ENCODE measurements at places on chromosomes 13 and 19.

DNA sequence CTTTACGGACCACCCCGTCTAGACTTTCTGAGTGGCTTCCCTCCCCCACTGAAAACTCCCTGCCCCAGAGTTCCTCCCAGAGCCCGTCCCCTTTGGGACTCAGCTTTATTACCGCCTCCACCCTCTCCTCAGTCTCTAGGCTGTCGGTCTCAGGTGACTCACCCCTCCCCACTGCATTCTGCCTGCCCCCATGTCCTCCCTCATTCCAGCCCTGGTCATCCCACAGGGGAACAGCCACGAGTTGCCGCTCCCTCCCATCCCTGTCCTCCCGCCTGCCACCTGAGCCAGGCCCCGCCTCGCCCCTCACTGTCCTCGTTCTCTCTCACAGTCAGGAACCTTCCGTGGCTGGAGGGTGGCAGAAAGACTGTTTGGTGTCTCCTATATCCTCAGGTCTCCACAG is 57.3 kb downstream of the SMARCA4 start:
- DNase-seq: no peak

DNA sequence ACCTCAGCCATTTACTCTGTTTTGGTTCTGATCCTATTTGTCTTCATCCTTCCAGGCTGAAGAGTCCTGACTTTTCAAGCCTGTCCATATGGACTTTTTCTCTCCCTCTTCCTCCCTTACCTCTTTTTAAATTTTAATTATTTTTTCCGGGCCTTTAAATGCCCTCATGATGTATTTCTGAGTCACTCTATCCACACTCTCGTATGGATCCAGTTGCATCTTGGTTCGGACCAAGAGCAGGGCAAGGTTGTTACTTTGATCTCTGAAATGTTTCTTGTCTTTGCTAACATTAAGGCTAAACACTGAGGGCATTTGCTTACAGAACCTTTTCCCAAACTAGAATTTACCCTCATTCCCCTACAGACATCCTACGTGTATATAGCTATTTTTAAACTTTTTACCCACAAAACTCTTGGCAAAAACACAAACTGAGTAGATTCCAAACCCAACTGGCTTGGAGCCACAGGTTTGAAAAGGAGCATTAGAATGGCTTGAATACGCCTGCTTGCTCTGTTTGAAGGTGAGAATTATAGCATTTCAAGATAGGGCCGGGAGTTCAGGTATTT is 47.4 kb upstream of the SERPINE3 start:
- no peak for DNase-seq

GRCh38 chr19:38211766-38212165 is 12.3 kb downstream of the DPF1 start:
- DNase-seq: no peak

- DNase-seq: no peak
These were observed 8.8 kb upstream of the CPB2 start for GRCh38 chr13:46113596-46113995.

DNA sequence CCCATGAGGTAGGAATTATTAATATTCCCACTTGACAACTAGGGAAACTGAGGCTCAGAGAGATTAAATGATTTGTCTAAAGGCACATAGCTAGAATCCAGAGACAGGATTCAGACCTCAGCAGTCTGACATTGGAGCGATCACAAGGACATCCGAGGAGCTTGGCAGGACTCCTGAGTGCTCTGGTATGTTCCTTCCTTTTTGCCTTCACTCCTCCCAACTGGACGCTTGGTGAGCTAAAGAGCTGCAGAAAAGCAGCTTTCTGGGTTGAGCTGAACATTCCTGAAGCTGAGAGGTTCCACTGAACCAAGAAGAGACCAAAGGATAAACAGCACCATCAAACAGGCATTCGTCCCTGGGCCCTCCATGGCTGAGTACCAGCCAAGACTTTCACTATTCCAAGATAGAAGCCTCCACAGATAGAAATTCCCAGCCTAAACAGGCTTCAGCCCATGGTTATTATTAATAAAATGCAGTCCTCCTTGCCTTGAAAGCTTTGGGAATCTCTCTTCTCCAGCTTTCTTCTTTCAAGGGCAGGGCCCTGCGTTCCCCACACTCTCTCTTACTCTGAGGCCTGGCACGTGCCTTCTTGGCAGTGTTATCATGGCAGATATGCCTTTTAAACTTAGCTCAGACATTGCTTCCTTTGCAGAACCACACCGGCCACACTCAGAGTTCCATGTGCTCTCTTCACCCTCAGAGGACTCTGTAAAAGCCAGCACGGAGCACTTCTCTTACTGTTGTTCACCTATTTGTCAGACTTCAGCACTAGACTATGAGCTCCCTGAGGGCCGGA is 97.1 kb downstream of the CYSLTR2 start:
- no peak for DNase-seq

GRCh38 chr13:85508683-85509329 is 290.4 kb downstream of the SLITRK6 start:
- no peak for DNase-seq

GRCh38 chr19:18223860-18224524 is 2.2 kb downstream of the PDE4C start:
- no peak for DNase-seq

DNA sequence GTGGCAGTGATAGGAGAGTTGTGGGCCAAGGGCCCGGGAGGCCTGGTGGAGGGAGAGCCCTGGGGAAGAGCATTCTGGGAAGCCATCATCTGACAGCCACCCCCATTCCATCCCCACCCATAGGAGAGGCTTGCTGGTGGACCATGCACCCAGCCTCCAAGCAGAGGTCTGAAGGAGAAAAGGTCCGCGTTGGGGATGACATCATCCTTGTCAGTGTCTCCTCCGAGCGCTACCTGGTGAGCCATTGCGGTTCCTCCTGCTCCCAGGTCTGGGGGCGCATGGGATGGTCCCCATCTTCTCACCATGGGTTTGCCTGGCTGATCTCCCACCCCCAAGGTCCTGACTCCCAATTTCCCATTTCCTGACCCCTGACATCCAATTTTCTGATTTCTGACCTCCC is 10.5 kb downstream of the RYR1 start:
- no peak for DNase-seq

DNA sequence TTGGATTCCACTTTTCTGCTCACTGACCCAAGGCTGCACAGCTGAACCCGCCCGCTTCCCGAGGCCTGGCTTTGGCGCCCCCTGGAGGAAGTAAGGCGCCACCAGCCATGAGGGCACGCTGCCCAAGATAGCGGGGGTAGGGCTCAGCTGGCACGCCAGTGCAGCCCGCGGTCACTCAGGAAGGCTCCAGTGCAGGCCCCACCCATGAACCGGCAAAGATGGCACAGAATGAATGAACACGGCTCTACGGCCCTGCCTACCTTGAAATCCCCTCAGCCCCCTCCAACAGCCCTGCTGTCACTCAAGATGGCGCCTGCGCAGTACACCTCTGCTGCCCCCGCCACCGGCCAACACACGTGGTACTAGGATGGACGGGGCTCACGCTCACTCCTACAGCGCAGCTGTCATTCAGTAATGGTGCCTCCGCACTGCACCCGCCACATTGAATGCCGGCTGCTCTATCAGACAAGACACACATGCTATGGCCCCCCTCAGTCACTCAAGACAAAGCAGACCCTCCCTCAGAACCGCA is 3.0 kb downstream of the PEG3 start:
- DNase-seq: no peak

DNA sequence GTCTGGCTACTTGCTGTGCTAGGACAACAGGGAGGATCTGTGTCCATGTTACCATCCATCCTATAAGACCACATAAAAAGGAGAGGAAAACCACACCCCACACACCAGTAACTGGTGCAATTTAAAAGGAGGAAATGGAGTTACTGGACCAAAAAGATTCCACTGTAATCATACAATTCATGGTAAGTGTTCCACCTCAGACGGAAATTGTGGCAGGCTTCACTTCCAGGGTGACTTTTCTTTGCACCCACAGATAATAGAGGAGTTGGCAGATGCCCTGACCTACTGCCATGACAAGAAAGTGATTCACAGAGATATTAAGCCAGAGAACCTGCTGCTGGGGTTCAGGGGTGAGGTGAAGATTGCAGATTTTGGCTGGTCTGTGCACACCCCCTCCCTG is 2.4 kb downstream of the AURKC start:
- no peak for DNase-seq

DNA sequence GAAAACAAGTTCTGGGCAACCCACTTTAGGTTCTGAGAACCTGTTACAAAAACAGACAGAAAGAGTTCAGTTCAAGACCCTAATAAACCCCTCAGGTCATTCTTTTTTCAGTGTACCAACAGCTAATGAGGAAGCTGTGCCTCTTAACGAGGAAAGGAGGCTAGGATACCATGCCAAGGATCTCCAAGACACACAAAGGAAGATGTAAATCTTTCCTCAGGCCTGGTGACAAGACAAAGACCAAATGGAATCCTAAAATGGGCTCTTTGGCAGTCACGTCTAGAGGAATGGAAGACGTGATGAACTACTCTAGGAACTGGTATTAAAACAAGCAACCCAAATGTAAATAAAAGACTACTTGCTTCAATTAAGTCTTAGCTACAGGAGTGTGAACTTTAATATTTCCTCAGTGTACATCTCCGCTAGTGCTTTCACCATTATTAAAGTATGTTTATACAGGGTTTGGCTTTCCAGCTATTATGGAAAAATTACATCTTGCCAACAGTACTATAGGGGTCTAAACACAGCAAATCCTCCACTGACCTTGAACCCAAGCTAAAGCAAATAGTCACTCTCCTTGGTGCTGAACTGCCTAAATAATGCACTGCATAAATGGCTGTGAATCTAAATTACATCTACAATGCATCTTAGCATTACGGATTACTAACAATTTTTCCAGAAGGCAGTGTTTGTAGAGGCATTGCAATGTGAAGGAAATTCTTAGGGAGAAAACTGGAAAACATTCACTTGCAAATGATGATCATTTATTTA is 42.3 kb downstream of the ENOX1 start:
- no peak for DNase-seq

- DNase-seq: peak; percentile 74
These were observed 714 bp downstream of the NDFIP2 start for GRCh38 chr13:79481685-79482052.

GRCh38 chr13:39282400-39282972 is 244.2 kb downstream of the NHLRC3 start:
- no peak for DNase-seq

GRCh38 chr19:29943615-29944014 is 1.6 kb downstream of the URI1 start:
- DNase-seq: no peak

GRCh38 chr13:23541221-23541824 is 28.9 kb upstream of the TNFRSF19 start:
- no peak for DNase-seq

GRCh38 chr13:100387416-100387815 is 201.2 kb downstream of the GGACT start:
- DNase-seq: no peak

GRCh38 chr13:64099994-64100393 is 2684.3 kb upstream of the PCDH20 start:
- no peak for DNase-seq

DNA sequence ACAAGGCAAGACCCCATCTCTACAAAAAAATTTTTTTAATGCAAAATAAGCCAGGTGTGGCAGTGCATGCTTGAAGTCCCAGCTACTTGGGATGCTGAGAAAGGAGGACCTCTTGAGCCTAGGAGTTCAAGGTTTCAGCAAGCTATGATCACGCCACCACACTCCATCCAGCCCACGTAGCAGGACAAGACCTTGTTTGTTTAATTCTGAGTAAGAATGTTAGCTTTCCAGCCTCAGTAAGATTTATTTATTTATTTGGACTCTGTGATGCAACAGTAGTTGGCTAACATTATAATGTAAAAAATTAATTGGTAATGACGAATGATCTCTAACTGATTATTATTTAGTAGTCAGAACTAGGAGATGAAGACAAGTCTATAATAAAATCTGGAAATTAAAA is 23.3 kb downstream of the N4BP2L2 start:
- DNase-seq: no peak

GRCh38 chr19:38122402-38123093 is 101.5 kb downstream of the DPF1 start:
- no peak for DNase-seq

GRCh38 chr19:42068361-42068755 is 1.6 kb downstream of the GRIK5 start:
- DNase-seq: no peak

- no peak for DNase-seq
These were observed 9.6 kb downstream of the CAPN12 start for GRCh38 chr19:38734426-38735256.

GRCh38 chr13:29817604-29818378 is 32.6 kb downstream of the UBL3 start:
- DNase-seq: no peak

DNA sequence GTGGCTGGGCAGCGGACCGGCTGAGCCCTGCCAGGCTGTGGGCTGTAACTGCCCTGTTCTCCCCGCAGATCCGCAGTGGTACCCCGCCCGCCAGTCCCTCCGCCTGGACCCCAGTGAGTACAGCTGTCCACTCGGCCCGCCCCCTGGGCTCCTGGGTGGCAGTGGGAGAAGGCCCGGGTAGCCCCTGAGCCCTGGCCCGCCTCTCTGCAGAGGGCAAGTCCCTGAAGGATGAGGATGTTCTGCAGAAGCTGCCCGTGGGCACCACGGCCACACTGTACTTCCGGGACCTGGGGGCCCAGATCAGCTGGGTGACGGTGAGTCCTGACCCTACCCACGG is 8.3 kb downstream of the NDUFB7 start:
- no peak for DNase-seq

GRCh38 chr13:74129500-74130191 is 4.6 kb downstream of the KLF12 start:
- no peak for DNase-seq

All from activated CD4-positive, alpha-beta T cell treated with anti-CD3 and anti-CD28 coated beads, Interleukin-2, amount 50 U/mL, for 4 hours (primary cell).